ENCODE measurements at places on chromosomes 13 and 19.

- DNase-seq: no peak
These were observed 38.3 kb upstream of the KCTD4 start for GRCh38 chr13:45238945-45239795.

GRCh38 chr19:46606681-46607447 is 5.7 kb downstream of the CALM3 start:
- no peak for DNase-seq

DNA sequence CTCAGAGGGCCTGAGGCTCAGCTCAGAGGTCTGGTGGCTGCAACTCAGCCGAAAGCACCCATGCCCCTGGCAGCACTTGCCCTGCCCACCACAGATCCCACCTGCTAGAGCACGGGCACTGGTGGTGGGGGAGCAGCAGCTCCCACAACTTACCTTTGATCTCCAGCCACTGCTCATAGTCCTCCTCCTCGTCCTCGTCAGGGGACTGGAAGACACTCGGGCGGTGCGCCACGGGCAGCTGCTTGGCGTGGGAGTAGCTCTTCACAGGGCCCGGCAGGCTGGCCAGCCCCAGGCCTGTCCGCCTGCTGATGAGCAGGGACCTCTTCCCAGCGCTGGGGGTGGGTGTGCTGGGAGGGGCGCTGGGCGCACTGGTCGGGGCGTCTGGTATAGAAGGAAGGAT is 14.6 kb downstream of the SUGP1 start:
- no peak for DNase-seq

DNA sequence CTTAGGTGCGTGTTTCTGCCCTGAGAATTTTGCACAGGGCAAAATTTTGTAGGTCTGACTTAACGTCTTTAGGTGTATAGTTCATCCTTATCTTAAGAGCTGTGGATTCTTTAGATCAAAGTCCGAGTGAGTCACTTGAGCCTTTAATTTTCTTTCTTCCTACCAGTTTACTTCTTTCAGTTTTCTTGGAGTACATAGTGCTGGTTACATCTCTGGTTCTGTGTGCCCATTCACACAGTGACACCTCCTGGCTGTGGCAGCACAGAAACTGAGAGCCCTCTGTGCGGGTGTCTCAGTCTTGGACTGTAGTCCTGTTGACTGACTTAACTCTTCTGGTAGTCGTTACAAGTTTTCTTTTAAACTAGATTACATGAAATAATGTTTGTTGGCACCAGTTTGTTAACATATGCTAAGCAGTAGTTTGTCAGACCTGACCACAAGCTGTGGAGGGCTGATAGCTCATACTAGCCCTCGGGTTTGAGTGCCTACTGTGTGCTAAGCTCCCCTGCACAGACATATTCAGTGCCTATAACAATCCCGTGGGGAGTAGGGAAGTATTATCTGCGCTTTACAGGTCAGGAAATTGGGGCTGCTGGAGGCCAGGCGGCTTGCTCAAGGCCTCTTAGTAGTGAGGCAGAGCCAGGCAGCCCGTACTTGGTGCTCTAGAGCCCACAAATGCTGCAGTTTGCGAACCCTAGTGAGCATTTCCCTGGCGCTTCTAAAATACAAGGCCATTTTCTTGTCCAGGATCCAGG is 1.6 kb downstream of the GATAD2A start:
- no peak for DNase-seq
